Fibroblast of the aortic adventitia (primary cell): ENCODE measurements at places on chromosomes 7 and 10.
A peak's percentile ranks its signal among the peaks of the same experiment; 100 is the strongest.

GRCh38 chr10:62113680-62114079 is 155.0 kb downstream of the RTKN2 start:
- DNase-seq, result no peak

GRCh38 chr7:11758627-11759111 is 73.3 kb downstream of the THSD7A start:
- no peak for DNase-seq

GRCh38 chr10:44801383-44802327 is 109.5 kb upstream of the TMEM72 start:
- peak; percentile 96 for DNase-seq

GRCh38 chr7:22447008-22447407 is 53.0 kb downstream of the STEAP1B start:
- DNase-seq, result no peak

- DNase-seq, result peak; percentile 76
Observed at GRCh38 chr7:24727154-24728120, 29.8 kb downstream of the GSDME start.

GRCh38 chr7:69719717-69720116 is 121.4 kb downstream of the AUTS2 start:
- no peak for DNase-seq

DNA sequence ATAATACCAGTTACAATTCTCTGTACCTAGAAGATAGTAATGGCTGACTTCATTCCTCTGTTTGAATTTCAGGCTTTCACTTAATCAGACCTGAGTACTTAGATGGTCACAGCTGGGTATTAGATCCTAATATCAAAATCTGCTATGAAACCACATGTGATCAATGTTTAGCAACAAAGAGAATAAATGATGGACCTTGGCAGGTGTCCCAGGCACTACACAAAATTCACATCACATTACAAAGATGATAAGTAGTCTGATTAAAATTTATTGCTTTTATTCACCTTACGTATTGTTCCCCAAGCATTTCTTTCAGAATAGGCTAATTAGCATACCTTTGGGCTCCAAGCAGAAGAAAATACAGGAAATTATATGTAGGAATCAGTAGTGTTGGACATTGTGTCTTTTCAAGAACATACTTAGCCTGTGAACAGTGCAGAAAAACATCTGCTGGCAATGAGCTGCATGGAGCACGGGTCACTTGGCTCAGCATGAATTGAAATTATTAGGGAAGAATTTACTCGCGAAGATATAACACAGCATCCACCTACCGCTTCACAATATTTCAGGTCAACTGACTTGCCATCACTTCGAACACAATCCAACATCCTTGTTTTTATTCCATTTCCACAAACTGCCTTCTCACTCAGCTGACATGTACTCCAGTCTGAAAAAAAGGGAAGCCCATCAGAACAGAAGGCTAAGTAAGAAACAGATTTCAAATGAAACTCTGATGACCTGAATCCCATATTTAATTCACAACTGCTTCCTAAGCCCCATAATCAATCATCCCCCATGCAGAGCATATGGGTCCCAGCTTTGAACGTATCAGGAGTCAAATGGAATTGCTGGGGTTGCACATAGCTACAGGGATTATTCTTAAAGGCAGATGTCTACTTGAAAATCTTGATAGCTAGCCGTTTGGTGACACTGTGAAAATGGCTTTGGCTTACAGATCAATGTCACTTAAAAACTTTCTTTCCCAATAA is 421.0 kb downstream of the THSD7A start:
- DNase-seq, result no peak

- no peak for DNase-seq
Observed at GRCh38 chr10:91146146-91146545, 74.3 kb upstream of the PCGF5 start.

GRCh38 chr7:130492523-130493274 is 814 bp downstream of the MEST start:
- peak; percentile 17 for DNase-seq

DNA sequence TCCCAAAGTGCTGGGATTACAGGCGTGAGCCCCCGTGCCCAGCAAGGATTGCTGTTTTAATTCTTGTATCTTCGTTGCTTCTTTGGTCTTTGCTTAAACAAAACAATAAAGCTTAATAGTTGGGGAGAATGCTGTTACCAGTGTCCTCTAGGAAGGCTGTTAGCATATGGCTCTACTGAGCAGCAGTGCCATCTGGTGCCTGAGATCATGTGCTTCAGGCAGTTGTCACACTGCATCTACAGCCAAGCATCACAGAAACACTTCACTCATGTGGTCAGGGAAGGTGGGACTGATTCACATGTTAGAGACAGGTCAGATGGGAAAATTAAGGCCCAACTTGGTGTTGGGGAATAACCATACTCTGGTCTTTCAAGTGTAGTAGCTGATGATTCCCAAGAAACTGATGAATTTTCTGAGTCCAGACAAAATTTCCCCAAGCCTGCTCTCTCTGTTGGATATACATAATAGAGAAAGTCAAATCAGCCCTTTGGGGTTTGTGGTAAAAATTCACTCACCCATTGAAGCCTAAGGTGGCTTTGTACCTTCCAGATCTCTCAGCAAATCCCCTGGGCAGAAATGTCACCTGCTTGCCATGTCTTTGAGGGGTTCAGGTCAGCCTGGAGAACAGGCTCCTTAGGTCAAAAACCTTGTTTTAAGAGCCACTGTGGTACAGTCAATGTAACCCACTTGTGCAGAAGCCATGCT is 28.4 kb downstream of the UBE2D4 start:
- peak; percentile 58 for DNase-seq

DNA sequence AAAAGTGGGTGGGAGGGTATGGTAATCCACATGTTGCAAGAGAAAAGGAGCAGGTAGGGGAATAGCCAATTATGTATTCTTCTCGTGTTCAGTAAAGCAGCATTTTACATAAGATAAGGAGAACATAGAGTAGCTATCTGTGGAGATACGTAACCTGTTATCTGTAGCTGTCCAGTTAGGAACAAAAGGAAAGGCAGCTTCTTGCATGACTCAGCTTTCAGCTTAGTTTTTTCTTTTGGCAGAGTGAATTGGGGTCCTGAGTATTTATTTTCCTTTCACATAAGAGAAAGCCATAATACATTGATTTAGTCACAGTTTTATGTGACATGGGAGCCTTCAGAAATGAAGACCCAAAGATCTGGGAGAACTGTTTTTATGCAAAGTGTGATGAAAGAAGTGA is 116.7 kb upstream of the IMMP2L start:
- DNase-seq, result peak; percentile 52

- no peak for DNase-seq
Observed at GRCh38 chr10:98016772-98017475, 13.5 kb downstream of the CRTAC1 start.

DNA sequence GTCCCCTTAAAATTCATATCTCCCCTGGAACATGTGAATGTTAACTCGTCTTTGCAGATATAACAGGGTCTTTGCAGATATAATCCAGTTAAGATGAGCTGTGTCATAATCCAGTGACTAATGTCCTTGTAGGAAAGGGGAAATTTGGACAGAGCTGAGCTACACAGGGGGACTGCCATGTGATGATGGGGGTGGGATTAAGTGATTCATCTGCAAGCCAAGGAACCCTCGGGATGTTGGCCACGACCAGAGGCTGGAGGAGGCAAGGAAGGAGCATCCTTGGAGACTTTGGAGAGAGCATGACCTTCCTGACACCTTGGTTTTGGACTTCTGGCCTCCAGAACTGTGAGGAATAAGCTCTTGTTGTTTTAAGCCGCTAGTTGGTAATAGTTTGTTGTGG is 153.9 kb upstream of the PCBD1 start:
- no peak for DNase-seq

DNA sequence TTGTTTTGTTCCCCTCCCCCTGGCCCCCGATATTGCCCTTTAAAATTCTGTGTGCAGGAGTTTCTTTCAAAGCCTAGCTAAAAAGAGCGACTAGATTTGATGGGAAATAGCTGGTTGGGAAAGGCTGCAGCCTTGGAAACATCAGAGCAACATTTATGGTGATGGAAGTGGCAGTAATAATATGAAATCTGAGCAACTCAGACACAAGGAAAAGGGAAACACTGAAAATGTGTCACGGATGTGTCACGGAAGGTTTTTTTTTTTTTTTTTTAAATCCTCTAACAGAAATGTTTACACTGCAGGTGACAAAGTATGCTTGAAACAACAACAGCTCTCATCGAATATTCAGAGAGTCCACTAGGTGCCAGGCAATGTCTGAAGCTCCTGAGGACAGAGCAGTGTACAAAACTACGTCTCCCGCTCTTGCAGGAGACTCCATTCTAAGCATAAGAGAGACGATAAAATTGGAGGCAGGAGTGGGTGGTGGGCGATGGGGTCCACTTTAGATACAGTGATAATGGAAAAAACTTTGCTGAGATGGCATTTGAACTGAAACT is 143.0 kb downstream of the RSU1 start:
- no peak for DNase-seq

DNA sequence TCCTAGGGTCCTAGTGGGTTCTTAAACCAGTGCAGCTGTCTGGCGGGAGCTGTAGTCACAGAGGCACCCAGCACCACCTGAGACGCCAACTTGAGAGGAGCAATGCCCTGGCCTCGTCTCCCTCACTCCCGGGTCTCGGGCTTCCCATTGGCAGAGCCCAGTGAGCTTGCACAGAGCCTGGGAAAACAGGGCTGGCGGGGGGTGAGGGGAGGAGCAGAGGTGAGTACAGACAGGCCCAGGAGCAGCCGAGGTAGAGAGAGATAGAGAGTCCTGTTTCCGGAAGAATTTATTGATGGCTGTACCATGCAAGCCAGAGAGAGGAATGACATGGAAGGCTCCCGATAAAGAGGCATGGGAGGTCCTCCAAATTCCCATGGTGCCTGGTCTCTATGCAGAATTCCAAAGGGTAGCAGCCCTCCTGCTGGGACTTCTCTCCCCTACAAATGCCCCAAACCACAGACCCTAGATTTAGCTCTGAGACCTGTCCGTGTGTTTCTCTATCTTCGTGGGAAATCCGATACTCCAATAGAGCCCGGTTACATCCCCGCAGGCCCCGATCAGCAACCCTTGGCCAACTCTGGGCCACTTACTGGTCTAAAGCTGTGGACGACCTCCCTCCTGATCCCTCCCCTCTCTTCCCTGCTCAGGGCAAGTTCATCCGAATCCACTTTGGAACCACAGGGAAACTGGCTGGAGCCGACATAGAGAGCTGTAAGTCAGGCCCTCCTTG is 20.3 kb upstream of the MYH16 start:
- DNase-seq, result no peak

DNA sequence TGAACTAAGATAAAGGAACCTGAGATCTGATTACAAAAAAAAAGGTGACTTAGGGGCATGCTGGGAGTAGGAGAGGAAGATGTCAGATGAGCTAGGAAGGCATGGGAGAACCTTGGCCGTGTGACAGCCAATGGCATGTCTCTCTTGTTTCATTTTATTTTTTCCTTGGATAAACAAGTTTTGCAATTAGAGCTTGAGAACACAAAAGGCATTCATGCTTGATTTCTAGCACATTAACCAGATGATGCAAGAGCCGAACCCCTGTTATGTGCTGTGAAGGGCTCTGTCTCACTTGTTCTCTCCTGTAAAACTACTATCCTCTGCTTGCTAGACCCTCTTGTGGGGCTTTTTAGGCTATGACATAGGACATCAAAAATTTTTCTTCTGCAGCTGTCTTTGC is 134.3 kb upstream of the ASAH2 start:
- DNase-seq, result no peak

GRCh38 chr10:1852841-1853240 is 115.5 kb upstream of the ADARB2 start:
- DNase-seq, result no peak

GRCh38 chr10:16458166-16458955 is 21.6 kb downstream of the PTER start:
- no peak for DNase-seq

- no peak for DNase-seq
Observed at GRCh38 chr10:61179771-61180170, 235.8 kb upstream of the RHOBTB1 start.
